Effector CD4-positive, alpha-beta T cell (primary cell): ENCODE measurements at places on chromosomes 6 and 20.
A peak's percentile ranks its signal among the peaks of the same experiment; 100 is the strongest.

DNA sequence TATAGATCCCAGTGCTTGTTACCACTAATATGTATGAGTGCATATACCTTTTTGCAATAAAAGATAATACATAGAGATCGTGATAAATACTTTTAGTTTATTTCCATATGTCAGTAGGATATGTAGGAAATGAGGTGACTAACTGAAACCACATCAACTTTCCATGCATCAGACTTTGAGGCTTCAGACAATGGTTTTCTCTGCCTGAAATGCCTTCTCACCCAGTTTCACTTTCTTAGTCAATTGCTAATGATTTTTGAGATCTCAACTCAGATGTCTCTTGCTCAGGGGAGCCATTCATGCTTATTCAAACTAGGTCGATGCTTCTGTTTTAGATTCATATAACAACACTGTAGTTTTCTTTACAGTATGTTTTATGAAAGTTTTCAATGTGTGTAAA is 626.6 kb upstream of the ADGRB3 start:
- no peak for DNase-seq

DNA sequence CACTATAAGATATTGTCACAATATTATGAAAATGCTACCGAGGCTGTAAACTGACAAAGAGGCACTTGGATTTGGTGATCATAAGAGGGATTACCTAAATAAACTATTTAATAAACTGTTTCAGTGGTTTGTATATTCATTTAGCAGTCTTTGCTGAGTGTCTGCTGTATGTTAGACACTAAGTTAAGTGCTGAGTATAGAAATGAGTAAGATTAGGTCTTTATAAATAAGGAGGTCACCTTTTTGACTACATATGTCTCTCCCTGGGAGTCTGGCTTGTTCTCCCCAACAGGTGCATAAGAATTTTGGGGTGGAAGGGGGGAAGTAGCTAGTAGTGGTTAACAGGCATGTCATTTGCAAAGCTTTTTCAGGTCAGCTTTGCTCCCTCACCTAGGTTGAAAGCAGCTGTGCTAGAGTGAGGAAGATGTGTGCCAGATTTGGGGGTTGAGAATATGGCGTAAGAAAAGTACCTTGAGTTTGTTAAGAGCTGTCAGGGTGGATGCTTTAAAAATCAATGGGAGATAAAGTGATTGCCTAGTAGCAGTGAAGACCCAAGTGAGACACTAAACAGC is 246.3 kb downstream of the ZFAND3 start:
- DNase-seq: no peak

GRCh38 chr20:13452470-13453124 is 186.1 kb downstream of the TASP1 start:
- no peak for DNase-seq

DNA sequence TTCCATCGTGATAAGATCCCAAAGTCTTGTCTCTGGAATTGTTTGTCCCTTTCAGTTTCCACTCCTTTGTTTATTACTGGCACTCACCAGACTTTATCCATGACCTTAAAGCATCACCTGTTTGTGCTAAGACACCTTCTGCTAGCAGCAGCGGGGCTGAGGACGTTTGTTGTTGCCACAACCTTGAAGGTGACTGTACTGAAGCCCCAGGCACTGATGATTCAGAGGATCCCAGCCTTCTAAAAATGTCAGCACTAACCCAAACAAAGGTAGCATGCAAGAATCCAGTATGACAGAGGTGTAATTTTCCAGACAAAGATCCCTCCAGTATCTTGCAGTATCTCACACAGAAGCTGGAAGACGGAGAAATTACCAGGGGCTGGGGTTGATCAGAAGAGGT is 28.9 kb upstream of the SMIM8 start:
- DNase-seq: no peak

DNA sequence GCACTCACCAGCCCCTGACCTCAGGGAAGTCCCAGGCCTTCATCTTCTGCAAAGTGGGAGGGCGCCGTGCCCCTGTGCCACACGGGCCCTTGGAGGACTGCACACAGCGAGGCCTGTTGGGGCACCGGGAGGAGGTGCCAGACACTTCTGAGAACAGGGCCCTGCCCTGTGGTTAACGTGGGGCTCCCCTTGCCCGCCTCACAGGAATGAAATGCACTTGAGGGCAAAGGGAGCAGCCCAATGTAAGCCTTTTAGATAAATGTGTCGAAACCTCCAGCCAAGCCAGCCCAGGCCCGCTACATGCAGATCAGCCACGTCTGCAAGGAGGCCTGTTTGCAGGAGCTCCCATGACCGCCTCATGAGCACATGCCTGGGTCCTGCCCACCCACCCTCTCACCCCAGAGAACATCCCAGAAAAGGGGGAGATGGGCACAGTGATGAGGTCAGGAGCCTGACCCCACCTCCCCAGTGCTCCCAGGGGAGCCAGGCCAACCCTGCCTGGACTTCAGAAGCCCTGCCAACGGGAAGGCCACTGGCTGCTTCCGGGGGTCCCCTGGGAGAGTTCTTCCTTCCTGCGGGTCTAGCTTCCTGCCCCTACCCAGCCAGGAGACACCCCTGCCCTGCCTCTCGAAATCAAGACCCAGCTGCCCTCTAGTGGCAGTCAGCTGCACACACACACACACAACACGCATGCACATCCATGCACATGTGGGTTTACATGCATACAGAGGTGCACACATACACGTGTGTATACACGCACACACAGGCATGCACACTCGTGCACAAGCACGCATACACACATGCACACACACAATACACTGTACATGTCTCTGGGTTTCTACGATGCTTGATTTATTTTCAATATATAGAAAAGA is 178.7 kb downstream of the TAF4 start:
- DNase-seq: no peak

- DNase-seq: no peak
Measured at GRCh38 chr20:56360908-56361205, 2.1 kb downstream of the FAM210B start.

- no peak for DNase-seq
Measured at GRCh38 chr6:134723081-134723871, 226.6 kb downstream of the ALDH8A1 start.

DNA sequence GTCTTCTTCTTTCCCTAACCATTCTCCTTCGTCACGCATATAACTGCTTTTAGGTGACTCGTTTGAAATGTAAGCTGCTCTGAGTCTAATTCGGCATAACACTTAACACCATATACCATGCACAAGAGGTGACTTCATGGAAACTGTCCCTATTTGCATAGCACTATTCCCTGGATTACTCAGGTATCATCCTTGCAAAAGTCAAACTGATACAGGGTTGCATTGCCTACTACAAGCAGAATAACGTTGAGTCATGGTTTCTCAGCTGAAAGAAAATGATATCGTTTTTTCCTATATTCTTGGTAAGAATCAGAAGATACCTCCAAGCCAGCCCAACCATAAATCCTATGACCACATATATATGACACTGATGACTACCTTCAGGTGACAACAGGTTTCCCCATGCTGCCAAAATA is 227.5 kb downstream of the ATXN1 start:
- DNase-seq: no peak

GRCh38 chr20:56943946-56944945 is 315.1 kb downstream of the TFAP2C start:
- DNase-seq: no peak

DNA sequence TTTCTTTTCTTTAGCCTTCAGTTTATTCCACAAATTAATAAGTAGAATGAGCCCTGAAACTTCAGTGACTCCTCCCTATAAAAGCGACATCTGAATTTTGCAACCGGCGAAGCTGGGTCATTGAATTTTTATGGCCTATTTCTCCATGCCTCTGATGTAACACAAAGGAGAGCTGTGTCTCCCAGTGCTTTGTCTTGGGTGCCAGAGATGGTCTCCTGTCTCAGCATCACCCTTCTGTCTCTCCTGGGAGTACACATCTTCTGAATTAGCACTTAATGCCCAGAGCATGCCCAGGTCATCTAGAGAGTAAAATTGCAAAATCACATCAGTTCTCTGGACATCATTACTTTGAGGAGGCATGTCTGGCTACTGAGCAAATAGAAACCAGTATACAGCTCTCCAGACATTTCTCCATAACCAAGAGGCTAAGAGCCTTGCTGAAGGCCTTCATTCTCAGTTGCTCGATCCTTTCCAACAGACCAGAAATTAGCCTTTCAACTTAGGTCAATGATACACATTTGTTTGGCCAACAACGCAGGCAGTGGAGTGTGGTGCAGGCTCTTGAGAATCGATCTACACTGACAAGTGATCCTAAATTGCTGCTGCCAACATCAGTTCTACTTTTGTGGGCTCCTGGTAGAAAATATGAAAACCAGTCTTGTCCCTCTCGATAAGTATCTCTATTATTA is 176.0 kb upstream of the FOXQ1 start:
- no peak for DNase-seq

GRCh38 chr6:92806254-92806653 is 613.1 kb downstream of the EPHA7 start:
- DNase-seq: no peak

DNA sequence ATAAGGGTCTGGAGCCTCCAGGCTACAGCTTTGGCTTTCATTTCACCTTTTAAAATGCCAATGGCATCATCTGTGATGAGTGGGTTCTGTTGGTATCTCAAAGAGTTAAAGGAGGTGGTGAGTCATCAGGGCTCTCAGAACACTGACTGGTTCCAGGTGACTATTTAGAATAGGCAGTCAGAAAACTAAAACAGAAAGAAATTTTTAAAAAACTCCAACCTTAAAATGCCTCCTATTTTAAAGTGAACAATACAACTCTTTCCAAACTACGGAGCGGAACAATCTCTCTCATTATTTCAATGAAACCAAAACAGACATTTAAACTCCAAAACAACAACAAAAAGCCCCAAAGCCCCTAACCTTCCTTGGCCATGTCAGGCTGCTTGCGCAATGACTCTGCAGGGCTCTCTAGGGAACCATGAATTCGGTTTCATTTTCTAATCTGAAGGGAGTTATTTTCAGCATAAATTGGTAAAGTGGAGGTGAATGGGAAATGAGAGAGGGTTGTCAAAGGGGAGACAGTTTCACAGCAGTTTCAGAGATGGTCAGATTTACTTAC is 194.9 kb downstream of the KIF6 start:
- no peak for DNase-seq

DNA sequence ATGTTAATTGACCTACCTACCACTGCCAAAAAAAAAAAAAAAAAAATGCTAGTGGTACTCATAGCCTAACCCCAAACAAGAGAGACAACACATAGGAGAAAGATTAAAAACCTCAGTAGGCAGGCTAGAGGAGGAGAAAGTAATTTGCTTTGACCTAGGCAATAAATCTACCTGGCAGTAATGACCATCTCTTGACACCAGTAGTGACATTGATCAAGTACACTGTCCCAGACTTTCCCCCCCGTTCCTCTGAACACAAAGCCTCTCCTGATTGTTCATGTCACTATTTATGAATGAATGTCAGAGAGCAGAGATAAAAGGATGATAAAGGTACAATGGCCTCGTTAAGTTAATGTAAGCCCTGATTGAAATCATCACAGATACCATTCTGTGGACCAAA is 746.8 kb downstream of the CBLN4 start:
- no peak for DNase-seq

- no peak for DNase-seq
Measured at GRCh38 chr6:96478695-96479094, 42.9 kb upstream of the UFL1 start.

GRCh38 chr20:46200582-46201570 is 82.8 kb downstream of the CD40 start:
- DNase-seq: no peak

GRCh38 chr20:43959079-43959919 is 44.6 kb downstream of the TOX2 start:
- DNase-seq: peak; percentile 9

DNA sequence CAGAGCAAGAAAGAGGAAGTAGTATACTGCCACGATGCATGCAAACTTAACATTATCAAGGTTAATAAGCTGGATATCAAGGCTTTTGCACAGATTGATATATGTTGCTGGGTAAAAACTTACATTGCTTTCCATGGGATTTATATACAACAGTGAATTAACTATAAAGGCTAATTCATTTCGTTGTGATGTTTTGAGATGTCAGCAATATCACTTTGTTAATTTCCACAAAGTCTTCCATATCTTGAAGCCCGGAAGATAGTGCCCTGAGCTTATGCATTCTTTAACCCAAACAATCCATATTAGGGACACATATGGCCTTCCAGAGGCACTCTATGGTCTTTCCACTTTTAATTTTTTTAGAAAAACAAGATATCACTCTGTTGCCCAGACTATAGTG is 603.5 kb downstream of the MAFB start:
- no peak for DNase-seq

- no peak for DNase-seq
Measured at GRCh38 chr20:50727792-50728485, 3.4 kb upstream of the PARD6B start.

- DNase-seq: no peak
Measured at GRCh38 chr6:98808541-98809210, 25.7 kb upstream of the POU3F2 start.

DNA sequence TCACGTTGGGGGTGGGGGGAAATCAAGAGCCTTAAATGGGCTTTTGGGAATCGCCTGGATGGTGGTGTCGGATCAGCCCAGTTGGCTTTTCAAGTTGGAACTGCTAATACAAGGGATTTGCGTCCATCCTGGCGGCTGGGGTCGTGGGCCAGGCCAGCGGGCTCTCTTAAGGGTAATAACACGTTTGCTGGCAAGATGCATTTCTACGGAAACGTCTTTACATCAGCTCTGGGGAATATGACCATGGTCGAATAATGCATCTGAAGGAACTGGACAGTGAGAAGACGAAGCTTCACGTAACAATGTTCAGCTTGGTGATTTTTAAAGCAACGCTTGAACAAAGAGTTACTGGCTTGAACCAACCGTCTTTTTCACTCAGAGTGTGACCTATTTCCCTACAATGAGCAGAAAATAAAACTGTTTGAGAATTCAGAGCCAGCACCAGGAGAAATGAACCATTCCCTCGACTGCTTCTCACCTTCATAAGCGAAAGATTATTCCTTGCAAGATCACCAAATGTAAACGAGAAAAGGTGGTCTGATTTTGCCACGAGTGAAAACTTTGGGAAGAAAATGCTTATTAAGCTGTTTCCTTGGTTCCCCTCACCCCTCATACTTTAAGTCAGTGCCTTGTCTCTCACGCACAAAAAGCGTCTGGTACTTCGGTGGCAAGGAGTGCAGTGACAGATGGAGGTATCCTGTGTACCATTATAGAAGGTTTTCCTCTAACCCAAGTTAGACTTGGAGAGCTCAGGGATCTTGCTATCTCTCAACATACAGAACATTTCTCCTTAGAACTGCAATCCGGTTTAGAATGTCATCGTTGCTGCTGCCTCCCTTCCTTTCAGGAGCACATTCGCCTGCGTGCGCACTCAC is 1.4 kb upstream of the MARCKS start:
- DNase-seq: no peak

DNA sequence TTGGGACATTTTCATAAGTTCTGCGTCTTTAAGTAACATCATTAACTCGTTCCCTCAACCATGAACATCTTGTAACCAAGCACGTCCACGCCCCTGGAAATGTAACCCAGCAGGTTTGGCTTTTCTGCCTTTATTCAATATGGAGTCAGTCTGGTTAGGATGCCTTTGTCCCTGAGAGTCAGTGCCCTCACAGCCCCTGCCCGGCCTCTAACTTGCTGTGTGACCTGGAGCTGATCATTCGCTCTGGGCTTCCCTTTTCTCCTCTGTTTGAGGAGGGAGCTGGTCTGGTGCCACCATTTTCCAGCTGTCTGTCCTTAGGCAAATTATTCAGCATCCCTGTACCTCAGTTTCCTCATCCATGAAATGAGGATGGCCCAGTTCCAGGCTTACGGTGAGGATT is 26.5 kb upstream of the ANGPT4 start:
- DNase-seq: no peak
